ENCODE measurements at places on chromosomes 6 and 20.
A peak's percentile ranks its signal among the peaks of the same experiment; 100 is the strongest.

- no peak for DNase-seq
Measured at GRCh38 chr6:87919001-87919400, 128.6 kb upstream of the SPACA1 start.

- DNase-seq: no peak
Measured at GRCh38 chr20:15396026-15396425, 1058.6 kb upstream of the FLRT3 start.

DNA sequence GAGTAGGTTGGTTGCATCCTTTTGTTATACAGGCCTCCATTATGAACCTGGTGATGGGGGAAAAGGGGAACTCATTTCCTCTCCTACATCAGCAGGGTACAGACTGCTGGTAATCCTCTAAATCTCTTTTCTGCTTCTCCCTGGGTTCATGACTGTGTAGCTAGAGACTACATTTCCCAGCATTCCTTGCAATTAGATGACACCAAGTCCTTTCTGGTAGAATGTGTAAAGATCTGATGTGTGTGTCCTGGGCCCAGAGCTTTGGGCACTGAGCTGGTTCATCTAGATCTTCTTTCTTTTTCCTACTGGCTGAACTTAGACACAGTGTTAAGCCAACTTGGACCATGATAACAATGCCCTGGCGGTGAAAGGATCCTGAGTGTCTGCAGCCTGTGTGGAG, 104.7 kb upstream of the IFNGR1 start:
- peak; percentile 24 for DNase-seq

- no peak for DNase-seq
Measured at GRCh38 chr6:70846207-70846835, 110.5 kb downstream of the B3GAT2 start.

- no peak for DNase-seq
Measured at GRCh38 chr6:132443206-132443605, 41.9 kb upstream of the MOXD1 start.

GRCh38 chr6:13038741-13039190, 289.6 kb downstream of the TBC1D7 start:
- DNase-seq: no peak

- no peak for DNase-seq
Measured at GRCh38 chr20:16810216-16810615, 62.1 kb downstream of the OTOR start.

DNA sequence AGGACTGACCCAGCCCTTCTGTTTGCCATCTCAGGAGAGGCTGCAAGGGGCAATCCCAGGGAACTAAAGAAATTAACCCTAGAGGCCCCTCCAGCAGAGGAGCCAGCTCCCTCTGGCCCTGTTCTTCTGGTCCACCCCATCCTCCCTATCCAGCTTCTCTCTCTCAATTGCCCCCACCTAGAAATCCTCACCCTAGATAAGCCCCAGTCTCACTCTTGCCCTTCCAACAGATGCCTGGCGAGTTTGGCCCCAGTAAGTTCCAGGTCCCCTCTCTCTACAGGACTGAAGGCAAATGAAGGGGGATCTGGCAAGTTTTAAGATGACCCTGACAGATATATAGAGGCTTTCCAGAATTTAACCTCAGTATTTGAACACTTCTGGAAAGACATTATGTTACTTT, 134.0 kb downstream of the THBS2 start:
- no peak for DNase-seq

- no peak for DNase-seq
Measured at GRCh38 chr6:70813885-70814284, 143.0 kb downstream of the B3GAT2 start.

DNA sequence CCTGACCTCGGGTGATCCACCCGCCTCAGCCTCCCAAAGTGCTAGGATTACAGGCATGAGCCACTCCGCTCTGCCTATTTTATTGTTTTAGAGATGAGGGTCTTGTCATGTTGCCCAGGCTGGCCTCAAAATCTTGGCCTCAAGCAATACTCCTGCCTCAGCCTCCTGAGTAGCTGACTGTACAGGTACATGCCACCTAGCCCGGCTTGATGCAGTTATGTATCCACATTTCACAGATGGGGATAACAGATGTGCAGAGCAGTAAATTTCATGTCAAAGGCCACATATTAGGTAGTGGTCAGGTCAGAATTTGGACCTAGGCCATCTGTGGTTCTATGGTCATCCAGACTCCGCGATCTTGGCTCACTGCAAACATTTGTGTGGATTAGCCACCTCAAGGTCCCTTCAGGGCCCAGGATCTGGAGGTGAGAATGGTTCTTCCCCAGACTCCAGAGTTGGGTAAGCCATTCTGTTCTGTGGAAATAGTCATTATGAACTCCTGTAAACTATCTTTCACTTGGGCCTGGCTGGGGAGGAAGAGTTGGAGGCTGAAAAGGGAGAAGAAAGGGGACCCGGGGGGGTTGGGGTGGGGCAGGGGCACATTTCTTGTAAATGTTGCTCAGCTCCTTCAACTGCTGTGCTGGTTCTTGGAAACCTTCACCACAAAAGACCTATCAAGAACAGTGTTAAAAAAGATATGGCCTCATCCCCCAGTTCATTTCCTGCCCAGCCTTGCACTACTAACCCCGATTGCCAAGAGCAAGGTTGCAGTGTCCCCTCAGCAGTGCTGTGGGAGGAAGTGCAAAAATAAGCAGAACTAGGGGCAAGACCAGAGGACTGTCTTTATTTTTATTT, 13.0 kb downstream of the PIM1 start:
- no peak for DNase-seq

DNA sequence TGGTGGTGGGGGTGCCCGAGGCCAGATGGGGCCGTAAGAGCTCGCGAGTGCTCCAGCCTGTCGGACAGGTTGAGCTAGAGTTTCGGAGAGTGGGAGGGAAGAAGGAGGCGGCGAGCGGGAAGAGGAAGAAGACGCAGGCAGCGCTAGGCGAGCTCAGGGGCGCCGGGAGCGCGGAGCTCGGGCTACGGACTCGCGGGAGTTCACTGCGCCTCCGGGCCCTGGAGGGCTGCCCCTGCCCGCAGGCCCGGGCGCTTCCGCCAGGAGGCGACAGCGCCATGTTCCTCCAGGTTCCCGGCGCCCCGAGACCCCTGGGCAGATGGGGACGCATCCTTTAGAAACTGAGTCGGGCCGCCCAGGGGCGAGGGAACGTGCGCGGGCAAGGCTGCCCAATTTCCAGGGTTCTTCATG, 984 bp downstream of the TFAP2C start:
- DNase-seq: peak; percentile 94

DNA sequence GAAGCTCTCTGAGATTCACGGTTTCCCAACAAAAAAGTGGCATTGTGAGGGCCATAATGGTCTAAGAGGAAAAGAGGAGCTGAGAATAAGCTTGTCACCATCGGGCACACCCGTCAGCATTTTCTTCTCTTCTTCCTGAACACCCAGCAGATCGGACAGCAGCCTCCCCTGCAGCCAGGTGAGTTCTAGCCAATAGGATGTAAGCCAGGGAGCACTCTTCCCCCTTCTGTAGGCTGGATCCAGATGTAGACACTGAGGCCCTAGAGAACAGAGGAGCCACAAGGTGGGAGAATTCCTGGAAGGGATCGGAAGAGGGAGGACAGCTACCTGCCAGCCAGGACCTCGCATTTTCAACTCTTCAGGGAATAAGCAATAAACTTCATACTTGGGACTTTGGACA, 228.0 kb downstream of the SYNDIG1 start:
- no peak for DNase-seq

GRCh38 chr6:26251354-26252076, 113.5 kb upstream of the BTN3A2 start:
- no peak for DNase-seq

DNA sequence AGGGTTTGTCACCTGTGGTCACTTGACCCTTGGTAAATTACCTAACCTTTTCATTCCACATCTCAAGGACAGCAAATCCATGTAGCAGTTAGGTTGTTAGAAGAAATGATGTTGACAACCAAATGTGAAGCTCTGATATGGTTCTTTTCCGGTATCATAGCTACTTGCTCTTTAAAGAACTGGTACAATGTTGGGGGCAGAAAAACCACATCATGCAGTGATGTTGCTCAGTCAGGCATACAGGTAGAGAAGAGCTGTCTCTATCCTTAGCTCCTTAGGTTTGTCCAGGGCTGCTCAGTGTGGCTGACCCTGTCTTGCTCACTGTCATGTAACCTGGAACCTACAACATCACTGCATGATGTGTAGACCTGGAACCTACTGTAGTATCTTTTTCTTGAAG, 135.5 kb downstream of the LRRC1 start:
- DNase-seq: no peak

- DNase-seq: no peak
Measured at GRCh38 chr20:56418385-56418861, 6.4 kb downstream of the CASS4 start.

- DNase-seq: no peak
Measured at GRCh38 chr6:20744911-20745557, 210.8 kb downstream of the CDKAL1 start.

GRCh38 chr20:56974499-56975250, 291.8 kb downstream of the BMP7 start:
- peak; percentile 70 for DNase-seq

GRCh38 chr20:40090236-40090635, 598.8 kb downstream of the MAFB start:
- DNase-seq: no peak

- peak; percentile 42 for DNase-seq
Measured at GRCh38 chr6:162849269-162849668, 121.5 kb downstream of the PACRG start.

DNA sequence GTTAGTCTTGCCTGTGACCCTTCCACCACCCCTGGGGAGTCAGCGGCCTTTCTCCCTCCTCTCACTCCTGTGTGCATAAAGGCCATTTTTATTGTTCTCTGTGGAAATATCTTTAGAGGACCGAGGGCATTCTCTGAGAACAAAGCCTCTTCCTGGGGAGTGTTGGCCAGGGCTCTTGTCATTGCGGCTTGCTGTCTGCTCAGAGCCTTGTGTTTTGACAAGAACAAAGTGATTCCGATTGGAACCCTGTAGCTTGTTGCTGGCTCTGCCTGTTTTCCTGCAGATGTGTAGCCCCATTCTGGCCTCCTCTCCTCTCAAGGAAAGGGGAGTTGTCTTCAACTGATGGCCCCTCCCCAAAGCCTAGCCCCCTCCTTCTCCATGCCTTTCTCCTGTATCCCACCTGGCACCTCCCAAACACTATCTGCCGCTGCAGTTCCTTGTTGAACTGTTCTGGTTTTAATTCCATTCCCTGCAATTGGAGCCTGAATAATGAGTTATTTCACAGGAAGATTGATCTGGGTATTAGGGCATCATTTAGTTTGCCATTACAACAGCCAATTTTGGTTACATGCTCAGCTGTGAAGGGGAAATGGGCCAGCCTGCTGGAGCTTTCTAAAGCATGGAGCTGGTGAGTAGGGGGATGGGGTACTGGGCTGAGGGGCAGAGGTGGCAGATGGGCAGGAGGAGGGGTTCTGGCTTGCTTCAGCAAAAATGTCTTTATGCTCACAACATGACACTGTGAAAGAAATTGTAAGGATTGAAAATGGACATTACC, 252.5 kb downstream of the LRFN2 start:
- DNase-seq: peak; percentile 49

- peak; percentile 47 for DNase-seq
Measured at GRCh38 chr6:108689272-108690161, 128.8 kb downstream of the FOXO3 start.

GRCh38 chr6:159068904-159069578, 24.2 kb upstream of the TAGAP start:
- DNase-seq: peak; percentile 45

DNA sequence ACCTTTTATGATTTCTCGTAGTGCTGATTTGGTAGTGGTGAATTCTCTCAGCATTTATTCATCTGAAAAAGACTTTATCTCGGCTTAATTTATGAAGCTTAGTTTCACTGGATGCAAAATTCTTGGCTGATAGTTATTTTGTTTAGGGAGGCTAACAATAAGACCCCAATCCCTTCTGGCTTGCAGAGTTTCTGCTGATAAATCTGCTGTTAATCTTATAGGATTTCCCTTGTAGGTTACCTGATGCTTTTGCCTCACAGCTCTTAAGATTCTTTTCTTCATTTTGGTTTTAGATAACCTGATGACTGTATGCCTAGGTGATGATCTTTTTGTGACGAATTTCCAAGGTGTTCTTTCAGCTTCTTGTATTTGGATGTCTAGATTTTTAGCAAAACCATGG, 388.7 kb downstream of the UTRN start:
- DNase-seq: no peak

DNA sequence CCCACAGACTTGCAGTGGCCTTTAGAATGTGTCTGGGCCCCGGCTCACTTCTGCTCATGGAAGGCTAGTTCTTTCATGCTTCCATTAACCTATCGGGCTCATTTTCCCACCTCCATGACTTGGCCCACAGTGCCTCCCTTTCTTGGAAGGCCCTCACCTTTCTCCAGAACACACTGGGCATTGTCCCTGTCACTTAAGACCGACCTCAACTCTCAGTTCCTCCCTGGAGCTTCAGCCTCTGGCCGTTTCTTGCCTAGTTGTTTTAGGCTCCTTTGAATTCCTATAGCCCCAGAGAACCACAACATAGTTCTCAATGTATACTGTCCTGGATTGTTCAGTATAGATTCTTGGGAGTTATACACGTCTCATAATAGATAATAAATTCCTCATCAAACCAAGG, 19.3 kb upstream of the TNFAIP3 start:
- no peak for DNase-seq

DNA sequence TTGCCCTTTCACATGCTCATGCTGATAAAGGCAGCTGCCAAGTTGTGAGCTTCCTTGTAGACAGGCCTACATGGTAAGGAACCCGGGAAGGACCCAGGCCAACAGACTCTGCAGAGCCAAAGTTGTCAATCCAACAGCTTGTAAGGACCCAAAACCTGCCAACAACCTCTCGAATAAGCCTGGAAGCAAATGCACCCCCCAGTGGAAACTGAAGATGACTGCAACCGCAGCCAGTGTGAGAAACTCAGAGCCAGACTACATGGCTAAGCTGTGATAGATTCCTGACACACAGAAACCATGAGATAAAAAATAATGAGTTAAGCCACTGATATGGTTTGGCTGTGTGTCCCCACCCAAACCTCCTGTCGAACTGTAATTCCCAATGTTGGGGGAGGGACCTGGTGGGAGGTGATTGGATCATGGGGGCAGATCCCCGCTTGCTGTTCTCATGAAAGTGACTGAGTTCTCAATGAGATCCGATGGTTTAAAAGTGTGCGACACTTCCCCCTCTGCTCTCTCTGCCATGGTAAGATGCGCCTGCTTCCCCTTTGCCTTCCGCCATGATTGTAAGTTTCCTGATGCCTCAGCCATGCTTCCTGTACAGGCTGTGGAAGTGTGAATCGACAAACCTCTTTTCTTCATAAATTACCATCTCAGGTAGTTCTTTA, 18.8 kb upstream of the CLPSL2 start:
- DNase-seq: peak; percentile 55

DNA sequence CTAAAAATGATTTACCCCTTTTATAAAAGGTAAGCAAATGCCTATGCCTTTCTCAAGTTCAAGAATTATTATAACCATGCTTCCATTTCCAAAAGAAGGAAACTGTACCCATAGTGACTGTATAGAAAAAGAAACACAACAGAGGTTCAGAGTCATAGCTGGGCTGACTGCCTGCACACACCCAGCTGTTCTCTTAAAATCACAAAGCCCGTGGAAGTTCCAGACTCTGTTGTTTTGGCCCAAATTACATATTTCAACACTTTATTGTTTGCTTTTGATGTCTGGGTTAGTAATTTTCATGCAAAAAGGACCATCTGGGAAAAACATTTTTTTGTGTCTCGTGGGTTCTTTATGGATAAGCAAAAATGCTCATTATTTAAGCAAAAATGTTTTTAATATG, 99.2 kb downstream of the LCA5 start:
- DNase-seq: no peak

GRCh38 chr6:107648983-107649382, 159.1 kb downstream of the SOBP start:
- DNase-seq: no peak

- peak; percentile 62 for DNase-seq
Measured at GRCh38 chr6:53718597-53719460, 53.3 kb upstream of the KLHL31 start.
